ENCODE measurements at places on chromosomes 3 and 15.

GRCh38 chr3:66473181-66473580 is 27.6 kb downstream of the LRIG1 start:
- DNase-seq: no peak

GRCh38 chr3:138940446-138940845 is 6.5 kb downstream of the FOXL2 start:
- DNase-seq: no peak

DNA sequence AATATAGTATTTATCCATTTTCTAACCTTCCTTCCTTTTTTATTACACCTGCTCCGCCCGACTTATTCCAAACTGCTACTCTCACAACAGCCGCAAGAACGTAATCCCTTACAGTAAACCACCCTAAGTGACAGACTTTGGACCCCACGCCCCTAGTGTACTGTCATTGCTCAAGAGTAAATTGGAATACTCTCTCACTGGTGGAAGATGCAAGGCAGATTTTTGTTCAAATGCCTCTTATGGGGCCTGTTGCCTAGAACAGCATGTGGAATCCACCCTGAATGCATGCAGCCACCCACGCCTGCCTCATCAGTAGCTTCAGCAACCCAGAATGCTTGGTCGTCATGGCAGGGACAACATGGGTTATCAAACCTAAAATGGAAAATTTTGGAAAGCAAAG is 226.2 kb upstream of the ST8SIA2 start:
- DNase-seq: no peak

GRCh38 chr3:28651159-28651558 is 302.5 kb upstream of the AZI2 start:
- DNase-seq: no peak

DNA sequence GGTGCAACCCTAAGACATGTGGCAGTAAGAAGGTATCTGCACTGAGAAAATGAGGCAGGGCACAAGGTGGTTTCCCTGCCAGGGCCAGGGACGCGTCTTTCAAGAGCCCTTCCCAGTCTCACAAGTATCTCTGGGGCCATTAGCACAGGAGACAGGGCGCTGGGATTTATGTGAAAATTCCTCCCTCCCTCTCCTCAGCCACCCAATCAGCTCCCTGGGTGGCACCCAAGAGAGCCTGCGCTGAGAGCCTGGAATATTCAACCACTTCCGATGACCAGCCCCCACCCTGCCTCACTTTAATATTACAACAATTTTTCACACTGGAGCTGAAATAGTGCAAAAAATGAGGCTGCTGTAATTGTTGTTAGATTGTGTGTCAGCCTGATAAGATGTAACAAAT is 26.1 kb downstream of the SEC61A1 start:
- DNase-seq: no peak

DNA sequence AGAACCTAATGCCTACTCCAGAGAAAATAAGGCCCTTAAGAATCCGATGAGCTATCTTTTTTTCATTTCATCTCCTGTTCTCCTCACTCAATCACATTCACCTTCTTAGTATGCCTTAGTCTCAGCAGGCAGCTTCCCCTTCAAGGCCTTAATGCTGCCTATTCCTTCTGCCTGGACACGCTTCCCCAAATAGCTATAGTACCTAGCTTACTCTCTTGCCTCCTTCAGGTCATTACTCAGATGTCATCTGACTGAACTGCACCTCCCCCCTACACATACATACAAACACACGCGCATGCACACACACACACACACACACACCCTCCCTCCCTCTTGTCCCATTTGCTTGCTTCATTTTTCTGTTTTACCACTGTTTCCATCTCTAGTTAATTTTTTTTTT is 191.5 kb upstream of the MLF1 start:
- DNase-seq: no peak

DNA sequence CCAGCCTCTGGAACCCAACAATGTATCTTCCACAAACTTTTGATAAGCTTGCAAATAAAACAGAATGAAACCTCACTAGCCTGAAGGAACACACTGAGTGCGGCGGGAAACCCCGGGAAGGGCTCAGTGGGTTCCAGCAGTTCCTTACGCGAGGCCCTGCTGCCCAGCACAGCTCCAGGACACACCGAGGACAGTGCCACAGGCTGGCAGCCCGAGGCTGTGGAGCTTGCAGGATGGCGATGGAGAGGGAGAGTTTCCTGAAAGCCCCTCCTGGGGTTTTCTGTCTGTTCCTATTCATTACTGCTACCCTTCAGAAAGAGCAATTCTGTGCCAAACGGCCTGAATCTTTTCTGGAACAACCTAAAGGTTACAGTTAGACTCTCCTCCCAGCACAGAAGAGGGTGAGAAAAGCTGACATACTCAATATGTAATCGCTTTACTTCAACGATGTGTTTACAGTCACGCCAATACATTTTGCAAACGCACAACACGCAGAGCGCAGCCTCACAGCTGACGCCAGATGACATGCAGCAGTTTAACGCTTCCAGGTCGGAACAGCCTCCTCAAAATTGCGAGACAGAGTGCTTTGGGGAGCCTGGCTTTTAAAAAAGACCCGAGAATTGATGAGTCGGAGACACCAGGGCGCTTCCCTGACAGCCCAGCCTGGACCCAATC is 57.1 kb upstream of the RPL32 start:
- no peak for DNase-seq

GRCh38 chr3:141796889-141797781 is 33.9 kb downstream of the GRK7 start:
- no peak for DNase-seq

DNA sequence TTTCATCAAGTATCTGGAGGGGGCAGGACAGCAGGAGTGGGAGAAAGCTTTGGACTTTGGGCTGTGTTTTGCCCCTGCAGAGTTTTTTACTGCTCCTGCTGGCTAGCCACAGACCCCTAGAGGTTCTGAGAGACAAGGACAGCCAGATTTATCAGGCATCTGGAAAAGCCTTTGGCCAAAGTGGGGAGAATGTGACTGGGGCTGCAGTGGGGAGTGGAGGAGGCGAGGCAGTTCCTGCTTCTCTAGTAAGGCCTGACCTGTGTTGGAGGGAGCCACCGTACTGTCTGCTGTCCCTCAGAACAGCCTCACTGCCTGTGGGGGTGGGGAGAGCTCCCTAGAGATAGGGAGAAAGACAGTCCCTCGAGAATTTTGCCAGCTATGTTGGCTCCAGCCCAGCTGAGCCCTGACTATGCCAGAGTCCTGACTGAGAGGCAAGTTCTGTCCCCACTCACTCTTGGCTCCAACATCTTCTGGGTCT is 2.2 kb downstream of the ALPK3 start:
- no peak for DNase-seq

DNA sequence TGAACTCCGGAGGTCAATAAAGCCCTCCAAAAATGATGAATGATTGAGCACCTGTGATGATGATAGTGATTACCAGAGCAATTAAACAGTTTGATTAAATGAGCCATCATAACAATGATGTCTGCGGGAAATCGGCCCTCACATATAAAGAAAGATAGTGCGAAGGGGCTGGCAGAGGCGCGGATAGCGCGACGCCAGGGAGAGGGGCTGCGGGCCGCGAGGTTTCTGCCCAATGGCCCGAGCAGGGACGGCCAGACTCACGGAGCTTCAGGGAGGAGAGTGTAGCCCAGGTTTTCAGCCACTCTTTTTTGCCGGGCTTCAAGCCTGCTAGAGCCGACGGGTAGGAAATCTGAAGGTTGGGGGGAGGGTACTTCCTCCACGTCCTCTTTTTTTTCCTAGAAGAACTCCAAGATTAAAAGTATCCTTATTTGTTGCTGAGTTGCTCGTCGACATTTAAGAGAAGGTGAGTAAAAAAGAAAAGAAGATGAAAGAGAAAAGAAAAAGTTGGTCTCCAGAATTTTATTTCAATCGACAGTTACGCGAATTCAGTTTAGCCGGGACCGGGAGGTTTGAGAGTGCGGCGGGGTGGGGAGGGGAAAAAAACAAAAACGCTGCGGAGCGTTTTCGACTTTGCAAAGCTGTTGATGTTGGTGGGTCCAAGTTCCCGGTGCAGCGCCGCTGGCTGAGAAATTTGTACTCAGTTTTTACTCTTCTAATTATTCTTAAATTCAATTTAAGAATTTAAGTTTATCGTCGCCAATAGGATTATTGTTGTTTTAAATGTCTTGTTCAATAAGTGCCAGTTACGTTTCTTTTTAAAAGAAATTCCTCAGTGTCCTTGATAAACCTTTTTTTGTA is 2.2 kb upstream of the MEIS2 start:
- no peak for DNase-seq

- DNase-seq: no peak
Measured at GRCh38 chr3:153448151-153448829, 286.3 kb downstream of the RAP2B start.

DNA sequence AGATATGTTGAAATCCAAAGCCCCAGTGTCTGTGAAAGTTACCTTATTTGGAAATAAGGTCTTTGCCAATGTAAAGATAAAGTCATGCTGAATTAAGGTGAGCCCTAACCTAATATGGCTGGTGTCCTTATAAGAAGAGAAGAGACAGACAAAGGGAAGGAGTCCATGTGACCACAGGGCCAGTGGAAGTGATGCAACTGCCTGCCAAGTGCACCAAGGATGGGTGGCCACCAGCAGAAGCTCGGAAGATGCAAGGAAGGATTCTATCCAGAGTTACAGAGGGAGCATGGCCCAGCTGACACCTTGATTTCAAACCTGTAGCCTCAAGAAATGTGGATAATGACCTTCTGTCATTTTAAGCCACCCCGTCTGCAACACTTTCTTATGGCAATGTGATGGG is 35.3 kb upstream of the PGPEP1L start:
- DNase-seq: no peak
